Stimulated activated CD4-positive, alpha-beta T cell treated with anti-CD3 and anti-CD28 coated beads, Interleukin-4, amount 100 ng/mL, for 48 hours (primary cell): ENCODE measurements at places on chromosomes 16 and 17.
A peak's percentile ranks its signal among the peaks of the same experiment; 100 is the strongest.

DNA sequence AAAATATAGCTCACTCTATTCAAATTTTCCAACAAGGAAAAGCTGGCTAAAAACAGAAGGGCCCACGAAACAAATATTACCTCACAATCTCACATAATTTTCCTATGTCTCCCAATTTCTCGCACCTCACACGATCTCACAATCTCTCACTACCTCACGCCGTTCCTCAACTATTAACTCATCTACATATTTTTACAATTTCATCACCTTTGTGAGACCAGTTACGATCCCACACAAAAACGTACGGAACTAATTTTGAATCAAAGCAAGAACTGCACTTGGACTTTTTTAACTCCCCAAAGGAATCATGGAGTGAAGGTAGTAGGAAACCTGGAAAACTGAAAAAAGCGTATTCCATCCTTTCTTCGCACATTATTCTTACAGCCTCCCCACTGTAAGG lies 1.1 kb downstream of the CBX1 start:
- DNase-seq: no peak

- DNase-seq: no peak
Measured at GRCh38 chr16:75495076-75495674, at the start of gene CHST6. CHST6 (minus strand) TSS chr16:75495441; CDS start chr16:75479828, 15,613 bp downstream.

- peak; percentile 58 for DNase-seq
Measured at GRCh38 chr16:80806927-80807340, 2.5 kb upstream of the CDYL2 start.

DNA sequence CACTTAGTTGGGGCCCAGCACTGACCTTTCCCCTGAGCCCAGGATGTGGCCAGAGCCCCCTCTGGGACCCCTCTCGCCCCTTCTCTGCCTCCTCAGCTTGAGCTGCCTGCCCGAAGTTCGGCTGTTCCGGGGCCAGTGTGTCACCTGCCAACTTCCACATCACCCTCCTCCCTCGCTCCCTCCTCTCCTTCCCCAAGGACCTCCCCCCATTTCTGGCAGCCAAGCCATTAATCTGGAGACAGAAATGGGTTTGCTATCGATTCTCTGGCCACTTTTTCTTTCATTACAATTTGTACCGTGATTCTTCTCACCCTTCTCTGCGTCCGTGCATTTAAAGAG lies 8.8 kb upstream of the ADAM11 start:
- DNase-seq: no peak

DNA sequence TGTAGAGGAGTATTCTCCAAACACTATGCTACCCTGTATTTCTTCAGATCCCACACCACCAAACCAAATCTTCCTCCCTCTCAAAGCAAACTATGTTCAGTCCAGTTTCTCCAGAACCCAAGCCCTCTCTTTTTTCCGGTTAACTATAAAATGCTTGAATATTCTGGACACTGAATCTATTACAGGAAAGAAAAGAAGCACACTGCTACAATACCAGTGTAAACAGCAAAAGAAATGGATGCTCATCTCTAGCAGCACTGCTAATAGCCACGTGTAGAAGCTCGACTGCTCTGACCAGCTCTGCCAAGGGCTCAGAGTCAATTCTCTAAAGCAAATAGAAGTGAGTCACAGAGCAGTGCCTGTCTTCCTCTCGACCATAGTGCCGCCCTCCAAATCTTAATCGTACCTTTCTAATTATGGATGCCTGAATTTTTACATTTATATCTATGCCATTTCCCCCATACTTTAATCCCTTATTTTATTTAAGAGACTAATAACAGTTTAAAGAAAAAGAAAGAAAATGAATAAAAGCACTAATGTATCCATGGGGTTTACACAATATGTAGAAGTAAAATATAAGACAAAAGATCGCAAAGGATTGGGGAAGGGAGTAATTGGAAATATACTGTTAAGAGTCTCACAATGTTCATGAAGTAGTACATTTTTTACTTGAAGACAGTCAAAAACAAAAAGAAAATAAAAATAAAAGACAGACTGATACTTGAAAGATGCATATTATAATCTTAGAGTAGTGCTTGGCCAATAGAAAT lies 154.5 kb downstream of the PARN start:
- DNase-seq: no peak

DNA sequence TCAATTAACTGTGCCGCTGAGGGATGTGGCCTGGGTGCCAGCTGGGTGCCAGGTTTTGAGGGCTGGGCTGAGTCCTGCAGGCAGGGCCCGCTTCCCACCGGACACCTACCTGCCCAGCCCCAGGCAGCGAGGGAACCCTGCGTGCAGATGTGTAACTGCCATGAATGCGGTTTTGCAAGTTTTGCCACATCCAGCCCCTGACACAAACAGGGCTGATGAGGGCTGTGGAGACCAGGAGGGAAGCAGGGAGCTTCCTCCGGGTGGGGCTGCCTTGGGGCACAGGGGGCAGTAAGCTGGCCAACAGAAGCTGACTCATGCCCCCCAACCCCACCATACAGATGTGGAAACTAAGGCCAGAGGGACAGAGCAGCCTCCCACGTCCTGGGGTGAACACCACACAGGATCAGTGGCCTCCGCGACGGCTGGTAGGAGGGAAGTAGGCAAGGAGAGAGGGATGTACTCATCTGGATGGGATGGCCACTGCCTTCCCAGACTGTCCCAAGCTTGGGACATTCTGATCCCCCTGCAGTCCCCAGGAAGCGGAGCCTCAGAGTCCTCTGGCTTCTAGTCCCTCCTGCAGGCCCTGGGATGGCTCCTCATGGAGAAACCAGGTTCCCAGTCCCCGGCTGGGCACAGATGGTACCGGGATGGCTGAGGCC lies 1.6 kb downstream of the UBALD1 start:
- DNase-seq: no peak

DNA sequence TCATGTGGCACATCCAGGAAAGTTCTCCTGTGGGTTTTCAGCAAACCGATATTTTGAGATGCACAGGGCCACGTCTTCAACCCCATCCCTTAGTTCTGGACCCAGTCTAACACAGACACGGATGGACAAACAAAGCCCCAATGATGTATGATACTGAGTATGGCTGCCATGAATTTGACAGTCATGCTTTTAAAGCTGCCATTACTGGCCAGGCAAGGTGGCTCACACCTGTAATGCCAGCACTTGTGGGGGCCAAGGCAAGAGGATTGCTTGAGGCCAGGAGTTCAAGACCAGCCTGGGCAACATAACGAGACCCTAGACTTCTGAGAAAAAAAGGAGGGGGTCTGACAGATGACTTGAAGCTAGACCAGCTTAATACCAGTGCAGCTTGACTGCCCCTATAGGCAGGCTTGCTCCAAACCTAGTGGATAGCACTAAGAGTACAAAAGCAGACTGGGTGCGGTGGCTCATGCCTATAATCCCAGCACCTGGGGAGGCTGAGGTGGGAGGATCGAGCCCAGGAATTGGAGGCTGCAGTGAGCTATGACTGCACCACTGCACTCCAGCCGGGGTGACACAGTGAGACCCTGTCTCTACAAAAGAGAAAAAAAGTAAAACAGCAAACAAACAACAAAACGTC lies 10.8 kb upstream of the ZNF629 start:
- DNase-seq: no peak

- DNase-seq: no peak
Measured at GRCh38 chr16:77450790-77451487, 16.1 kb upstream of the ADAMTS18 start.

GRCh38 chr16:24208710-24209109 lies 47.4 kb upstream of the CACNG3 start:
- DNase-seq: no peak

- DNase-seq: no peak
Measured at GRCh38 chr17:54608634-54609155, 292.0 kb upstream of the TOM1L1 start.

DNA sequence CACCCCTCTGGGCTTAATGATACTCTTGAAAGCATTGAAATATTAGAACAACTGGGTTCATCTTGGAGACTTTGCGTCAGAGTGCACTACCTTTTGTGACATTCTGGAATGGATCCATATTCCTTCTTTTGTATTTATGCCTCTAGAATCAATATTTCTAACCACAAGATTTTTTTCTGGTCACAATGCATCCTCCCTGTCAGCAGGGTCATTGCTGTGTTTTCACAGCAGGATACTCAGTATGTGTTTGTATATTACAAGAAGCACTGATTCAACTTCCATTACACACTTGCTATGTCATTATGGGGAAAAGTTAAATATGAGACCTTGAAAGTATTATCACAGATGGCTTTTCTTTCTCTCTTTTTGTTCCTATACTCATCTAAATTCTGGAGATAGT lies 370.0 kb downstream of the HS3ST3B1 start:
- DNase-seq: no peak

DNA sequence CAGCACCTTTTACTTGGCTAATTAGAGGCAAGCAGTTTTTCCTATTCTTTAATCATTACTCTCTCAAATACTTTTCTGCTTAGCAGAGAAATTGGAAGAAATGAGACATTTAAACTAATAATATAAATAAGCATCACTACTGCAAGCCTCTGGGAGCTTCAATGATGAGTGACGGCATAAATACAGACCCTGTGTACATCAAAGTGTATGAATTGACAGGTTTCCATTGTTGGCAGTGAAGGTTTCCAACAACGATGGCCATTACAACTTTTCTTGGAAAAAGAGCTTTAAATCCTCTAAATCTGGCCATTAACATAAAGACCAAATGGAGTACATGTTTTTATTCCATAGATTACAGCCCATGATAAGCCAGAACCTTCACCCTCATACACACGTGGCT lies 39.4 kb upstream of the CACNG5 start:
- no peak for DNase-seq

DNA sequence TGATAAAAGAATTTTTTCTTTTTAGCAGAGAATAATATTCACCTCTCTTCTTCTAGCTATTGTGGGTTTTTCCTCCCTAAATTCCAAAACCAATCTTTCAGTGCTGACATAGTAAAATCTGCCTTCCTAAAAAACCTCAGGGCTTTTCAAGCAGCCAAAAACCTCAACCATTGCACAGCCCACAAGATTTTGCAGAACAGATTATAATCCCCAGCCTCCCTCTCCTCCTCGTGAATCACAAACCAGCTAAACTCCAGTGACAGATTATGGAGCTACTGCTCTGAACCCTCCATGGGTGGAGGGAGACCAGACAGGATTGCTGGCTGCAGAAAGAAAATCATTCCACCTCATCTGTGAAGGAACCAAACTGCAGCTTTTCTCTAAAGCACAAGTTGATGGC lies 341.6 kb downstream of the SOX9 start:
- no peak for DNase-seq

- DNase-seq: no peak
Measured at GRCh38 chr16:12225806-12226465, 249.4 kb downstream of the SNX29 start.

DNA sequence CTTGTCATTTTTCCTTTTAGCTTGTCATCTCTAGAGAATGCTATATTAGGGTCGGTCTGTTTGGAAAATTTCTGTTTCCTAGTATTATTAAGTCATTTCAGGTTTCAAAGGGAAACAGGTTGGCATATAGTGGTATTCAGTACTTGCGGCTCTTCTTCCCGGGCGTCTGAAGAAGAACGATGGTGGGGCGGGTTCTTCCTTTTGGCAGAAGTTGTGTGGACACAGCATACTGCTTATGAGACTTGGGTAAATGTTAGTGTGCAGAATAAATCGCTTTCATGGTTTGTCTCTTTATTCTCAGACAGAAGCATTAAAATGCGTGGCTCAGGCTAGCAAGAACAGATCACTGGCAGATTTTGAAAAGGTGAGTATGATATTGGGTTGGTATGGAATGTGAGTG lies 9.6 kb upstream of the CDK5R1 start:
- no peak for DNase-seq

GRCh38 chr17:75774471-75774990 lies 9.5 kb upstream of the GALK1 start:
- no peak for DNase-seq

DNA sequence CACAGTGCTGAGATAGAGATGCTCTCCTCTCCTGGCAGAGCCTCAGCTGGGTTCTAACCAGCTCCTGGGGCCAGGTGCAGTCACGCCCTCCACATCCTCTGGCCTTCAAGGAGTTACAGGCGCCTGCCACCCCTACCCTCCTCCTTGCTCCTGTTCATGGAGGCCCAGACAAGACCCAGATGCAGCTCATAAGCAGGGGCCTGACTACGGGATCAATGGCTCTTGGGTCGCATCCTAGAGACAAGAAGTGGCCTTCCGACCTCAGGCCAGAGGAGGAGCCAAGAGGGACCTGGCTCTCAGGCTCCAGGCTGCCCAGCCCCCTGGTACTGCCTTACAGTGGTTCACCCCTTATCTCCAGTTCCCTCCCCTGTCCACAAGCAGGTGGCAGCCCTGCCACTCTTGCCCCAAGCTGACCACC lies 23.0 kb downstream of the ARHGAP27 start:
- DNase-seq: no peak

- DNase-seq: no peak
Measured at GRCh38 chr17:55210292-55210691, 54.5 kb upstream of the HLF start.

DNA sequence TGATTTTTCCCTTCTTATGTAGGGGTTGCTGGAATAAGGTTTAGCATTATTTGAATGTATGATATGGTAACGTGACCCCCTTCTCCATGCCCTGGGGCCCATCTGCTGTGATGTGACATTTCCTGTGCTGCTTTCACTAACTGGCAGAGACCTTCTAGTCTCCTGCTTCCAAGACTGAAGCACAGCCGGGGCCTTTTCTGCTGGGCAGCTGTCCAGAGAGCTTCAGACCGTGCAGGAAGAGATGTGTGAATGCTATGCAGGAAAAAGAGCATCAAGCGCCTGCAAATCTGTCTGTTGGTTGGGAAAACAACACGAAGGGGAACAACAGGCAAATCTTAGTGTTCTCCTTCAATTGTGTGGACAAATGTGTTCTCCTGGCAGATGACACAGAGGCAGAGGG lies 128.5 kb downstream of the SPACA3 start:
- no peak for DNase-seq

- DNase-seq: no peak
Measured at GRCh38 chr17:8124350-8125153, 646 bp upstream of the HES7 start.

GRCh38 chr17:66637491-66637890 lies 197.4 kb upstream of the CACNG5 start:
- no peak for DNase-seq

GRCh38 chr16:11079652-11080187 lies 135.4 kb downstream of the CLEC16A start:
- no peak for DNase-seq

GRCh38 chr17:29826114-29826692 lies 103.8 kb downstream of the SSH2 start:
- no peak for DNase-seq

GRCh38 chr16:15593235-15593634 lies 49.7 kb downstream of the MARF1 start:
- no peak for DNase-seq
